ENCODE measurements at places on chromosomes 5 and 9.

- no peak for DNase-seq
These were observed 38.3 kb downstream of the PNPLA7 start for GRCh38 chr9:137511758-137512463.

DNA sequence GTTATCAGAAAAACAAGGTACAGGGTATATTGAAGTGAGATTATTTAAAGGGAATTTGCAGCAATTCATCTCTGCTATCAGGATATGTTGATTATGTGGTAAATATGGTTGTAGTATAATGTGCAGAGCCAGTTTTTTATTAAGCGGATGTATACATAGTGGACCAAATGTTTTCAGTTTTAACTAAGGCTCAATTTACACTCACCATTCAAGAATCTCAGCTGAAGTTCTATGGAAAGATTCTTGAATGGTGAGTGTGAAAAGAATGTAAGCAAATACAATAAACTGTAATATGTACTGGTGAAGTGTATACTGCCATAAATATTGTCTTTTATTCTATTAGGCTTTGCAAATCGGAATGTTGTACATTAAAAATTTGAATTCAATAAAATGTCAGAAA is 895.9 kb upstream of the CDH10 start:
- DNase-seq, result no peak

DNA sequence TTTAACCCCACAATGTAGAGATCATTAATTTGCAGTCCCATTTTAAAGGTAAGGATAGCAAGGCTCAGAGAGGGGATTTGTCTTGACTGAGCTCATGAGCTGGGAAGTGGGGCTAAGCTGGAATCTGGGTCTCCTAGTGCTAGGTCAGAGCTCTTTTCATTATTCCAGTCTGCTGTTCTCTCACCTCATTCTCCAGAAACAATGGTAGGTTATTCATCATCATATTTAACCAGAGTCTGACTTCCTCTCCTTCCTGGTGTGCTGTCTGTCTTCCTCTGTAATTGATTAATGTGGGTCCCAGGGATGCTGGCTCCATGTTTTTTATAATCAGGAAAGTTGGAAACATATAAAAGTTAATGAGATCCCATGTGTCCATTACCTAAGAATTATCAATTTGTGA is 20.6 kb downstream of the C9orf43 start:
- DNase-seq, result no peak

- no peak for DNase-seq
These were observed 161.1 kb upstream of the FST start for GRCh38 chr5:53319315-53319714.

DNA sequence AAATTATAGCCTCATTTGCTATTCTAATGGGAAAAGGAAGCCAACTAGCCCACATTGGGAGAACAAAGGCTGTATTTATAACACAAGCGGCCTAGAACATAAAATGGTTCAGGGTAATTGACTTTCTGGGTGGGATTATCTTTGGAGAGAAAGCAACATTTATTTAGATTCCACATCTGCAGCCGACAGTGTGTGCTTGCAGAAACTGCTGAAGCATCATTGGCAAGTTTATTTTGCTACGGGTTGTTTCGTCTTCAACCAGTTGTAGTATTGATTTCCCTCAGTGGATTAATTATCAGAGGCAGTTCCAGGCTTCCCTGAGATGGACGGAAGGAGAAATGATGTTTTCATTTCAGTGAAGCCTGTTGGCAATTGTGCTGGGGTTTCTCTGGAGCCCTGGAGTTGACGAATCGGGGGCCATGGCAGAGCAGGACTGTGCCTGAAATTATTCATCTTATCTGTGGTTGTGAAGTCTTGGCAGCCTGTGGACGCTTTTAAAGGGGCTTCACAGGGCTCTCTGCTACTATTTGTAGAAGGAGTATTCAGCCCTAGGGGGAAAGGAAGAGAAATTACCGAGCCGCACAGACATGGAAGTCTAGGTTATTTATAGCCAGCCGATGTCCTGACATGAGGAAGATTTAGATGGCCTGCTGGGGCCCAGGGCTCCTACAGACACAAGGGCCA is 290.6 kb upstream of the IRX4 start:
- no peak for DNase-seq
